ENCODE measurements at places on chromosomes 16 and 17.

- DNase-seq, result no peak
These were observed 1013.8 kb upstream of the EEF2KMT start for GRCh38 chr16:6111390-6111789.

DNA sequence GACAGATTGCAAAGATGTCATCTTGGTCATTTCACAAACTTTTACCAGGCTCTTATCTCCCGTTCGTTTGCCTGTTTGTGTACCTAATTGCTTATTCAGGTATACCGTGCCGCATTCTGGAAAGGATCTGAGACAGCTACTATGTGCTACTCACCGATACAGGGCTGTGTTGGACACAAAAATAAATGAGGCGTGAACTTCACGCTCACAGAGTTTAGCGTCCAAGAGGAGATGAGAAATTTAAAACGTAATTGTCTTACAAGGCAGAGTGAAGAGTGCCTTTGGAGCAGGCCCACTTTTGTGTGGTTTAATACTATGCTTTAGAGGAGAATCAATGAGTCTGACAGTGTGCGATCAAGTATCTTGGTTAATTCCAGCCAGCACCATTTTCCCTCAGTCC is 26.7 kb downstream of the MAF start:
- no peak for DNase-seq

DNA sequence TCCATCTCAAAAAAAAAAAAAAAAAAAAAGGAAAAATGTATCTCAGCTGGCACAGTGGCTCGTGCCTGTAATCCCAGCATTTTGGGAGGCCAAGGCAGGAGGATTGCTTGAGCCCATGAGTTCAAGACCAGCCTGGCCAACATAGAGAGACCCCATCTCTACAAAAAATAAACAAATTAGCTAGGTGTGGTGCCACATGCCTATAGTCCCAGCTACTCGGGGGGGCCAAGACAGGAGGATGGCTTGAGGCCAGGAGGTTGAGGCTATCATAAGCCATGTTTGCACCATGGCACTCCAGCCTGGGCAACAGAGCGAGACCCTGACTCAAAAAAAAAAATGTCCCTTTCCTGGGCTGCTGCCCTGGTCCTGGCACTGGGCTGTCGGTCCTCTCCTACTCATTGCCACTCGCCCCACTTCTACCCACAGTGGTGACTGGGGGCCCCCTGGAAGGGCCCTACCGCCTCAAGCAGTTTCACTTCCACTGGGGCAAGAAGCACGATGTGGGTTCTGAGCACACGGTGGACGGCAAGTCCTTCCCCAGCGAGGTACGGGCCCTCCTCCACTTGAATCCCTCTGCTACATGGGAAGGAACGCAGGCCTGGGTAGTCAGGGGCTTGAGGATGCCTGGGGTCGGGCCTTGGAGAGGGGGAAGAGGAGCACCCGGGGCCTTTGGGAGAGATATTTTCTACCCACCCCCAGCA is 6.1 kb downstream of the CA7 start:
- DNase-seq, result no peak

DNA sequence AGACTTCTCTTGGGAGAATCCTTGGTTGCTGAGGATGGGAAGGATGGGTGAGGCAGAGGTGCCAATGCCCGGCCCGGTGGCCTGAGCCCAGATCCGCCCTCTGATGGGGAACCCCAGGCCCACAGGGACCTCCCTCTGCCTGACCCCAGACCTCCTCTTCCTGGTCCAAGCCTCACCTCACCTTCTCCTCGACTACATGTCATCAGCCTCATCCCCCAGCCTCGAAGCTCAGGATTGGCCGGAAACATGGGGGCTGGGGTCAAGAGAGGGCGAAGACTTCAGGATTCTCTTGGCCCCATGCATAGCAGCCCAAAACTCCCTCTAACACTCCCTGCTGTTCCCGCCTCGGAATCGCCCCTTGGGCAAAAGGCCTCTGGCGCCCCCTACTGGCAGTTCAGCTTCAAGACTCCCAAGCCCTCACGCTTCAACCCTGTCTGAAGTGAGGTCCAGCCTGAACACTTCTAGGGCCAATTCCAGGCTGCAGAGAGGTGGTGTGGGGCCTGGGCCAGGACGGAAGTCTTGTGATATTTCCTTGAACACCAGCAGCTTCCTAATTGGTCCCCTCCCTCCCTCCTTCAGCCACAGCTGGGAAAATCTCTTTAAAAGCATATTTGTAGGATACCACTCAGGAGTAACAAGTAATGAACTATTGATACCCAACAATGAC is 47.2 kb downstream of the ARHGAP27 start:
- DNase-seq, result peak; percentile 84

- DNase-seq, result no peak
These were observed 93.3 kb downstream of the HELZ start for GRCh38 chr17:67151717-67152116.

- no peak for DNase-seq
These were observed 591 bp downstream of the DHX38 start for GRCh38 chr16:72094266-72094610.

DNA sequence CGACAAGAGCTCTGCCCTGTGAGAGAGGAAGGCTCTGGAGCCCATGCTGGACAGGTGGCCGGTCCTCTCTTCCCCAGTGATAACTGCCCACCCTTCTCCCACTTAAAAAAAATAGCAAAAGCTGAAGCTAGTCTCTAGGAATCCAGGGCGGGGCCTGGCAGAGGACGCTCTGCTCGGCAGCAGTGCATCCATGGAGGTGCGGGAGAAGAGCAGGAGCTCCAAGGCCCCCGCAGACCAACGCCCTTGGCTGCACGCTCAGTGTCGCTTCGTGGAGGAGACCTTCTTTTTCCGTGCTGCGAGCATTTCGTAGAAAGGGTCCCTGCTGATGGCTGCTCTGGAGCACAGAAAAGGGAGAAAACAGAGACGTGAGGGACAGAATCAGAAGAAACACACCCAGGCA is 98.6 kb upstream of the DNAH17 start:
- no peak for DNase-seq

DNA sequence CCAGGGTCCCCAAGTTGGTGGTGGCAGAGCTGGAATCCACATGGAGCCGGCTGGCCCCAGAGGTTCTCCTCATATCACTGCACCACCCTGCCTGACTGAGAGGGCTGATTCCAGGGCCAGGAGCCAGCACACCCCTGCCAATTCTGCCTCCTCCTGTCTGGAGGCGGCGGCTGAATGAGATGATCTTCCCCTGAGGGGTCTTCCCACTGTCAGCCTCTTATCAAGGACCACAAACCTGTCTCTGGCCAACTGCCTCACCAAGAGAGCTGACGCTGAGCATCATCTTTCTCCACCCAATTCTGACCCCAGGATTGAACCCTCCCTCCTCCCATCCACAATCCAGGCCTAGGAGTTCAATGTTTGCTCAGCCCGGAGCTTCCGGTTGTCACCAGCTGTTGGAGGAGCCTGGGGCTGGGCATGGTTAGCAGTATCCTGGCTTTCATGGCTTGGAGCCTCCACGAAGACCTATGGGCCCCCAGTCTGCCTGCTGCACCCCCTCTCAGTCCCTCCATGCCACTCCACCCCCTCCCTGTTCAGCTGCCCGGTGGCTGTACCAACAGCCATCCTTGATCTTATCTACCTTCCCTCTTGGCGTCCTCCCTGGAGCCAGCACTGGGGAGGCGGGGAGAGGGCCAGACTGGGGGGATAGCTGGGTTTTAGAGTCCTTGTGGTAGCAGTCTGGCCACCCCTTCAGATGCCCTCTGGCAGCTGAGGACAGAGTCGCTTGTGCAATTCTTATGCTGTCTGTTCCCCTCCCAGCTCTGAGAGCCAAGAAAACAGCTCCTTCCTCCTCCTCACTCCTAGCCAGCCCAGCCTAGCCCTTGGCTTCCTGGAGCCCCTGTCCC is 25.6 kb downstream of the ABCC3 start:
- DNase-seq, result no peak

- no peak for DNase-seq
These were observed 6.1 kb downstream of the MVP start for GRCh38 chr16:29826342-29826695.

DNA sequence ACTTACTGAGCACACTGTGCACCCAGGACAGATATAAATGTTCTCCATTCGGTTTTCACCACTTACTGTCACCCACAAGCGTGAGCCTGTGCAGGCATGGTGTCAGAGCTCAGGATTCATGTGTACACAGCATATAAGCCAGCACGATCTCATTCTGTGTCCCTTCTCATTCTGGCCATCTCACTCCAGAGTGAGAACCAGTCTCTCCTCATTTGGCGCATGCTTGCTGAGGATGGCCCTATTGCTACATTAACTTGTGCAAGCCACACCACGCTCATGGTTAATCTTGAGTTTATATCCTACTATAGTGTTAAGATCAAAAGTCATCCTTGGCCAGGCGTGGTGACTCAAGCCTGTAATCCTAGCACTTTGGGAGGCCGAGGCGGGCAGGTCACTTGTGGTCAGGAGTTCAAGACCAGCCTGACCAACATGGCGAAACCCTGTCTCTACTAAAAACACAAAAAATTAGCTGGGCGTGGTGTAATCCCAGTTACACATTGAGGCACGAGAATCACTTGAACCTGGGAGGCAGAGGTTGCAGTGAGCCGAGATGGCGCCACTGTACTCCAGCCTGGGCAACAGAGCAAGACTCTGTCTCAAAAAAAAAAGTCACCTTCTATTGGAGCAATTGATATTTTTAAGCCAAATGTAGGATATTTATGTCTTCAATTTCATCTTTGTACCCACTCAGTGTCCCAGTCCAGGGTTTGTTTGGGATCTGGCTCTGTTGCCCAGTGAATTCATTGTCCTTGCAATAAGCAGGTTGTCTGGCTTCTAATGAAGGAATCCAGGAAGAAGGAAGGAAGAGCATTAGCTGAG is 20.9 kb downstream of the SOCS1 start:
- DNase-seq, result no peak

GRCh38 chr17:75059369-75060345 is 12.6 kb downstream of the KCTD2 start:
- DNase-seq, result no peak

DNA sequence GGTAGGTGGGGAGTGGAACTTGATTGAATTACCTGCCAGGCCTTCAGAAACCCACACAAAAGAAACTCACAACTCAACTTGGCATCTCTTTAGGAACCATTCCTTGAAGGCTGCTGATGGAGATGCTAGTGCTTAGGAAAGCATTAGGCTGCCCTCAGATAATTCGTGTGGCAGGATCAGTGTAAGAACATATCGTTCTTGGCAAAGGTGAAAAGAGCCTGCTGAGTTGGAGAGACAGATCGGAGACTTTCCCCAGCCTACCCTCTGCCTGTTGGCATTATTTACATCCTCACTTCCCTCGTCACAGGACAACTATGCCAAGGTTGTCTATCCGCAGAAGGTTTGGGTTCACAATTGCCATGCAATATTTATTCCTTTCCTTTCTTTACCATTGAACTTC is 120.0 kb upstream of the HS3ST3A1 start:
- no peak for DNase-seq

- DNase-seq, result no peak
These were observed 171.6 kb downstream of the ZNF18 start for GRCh38 chr17:11825572-11826209.

DNA sequence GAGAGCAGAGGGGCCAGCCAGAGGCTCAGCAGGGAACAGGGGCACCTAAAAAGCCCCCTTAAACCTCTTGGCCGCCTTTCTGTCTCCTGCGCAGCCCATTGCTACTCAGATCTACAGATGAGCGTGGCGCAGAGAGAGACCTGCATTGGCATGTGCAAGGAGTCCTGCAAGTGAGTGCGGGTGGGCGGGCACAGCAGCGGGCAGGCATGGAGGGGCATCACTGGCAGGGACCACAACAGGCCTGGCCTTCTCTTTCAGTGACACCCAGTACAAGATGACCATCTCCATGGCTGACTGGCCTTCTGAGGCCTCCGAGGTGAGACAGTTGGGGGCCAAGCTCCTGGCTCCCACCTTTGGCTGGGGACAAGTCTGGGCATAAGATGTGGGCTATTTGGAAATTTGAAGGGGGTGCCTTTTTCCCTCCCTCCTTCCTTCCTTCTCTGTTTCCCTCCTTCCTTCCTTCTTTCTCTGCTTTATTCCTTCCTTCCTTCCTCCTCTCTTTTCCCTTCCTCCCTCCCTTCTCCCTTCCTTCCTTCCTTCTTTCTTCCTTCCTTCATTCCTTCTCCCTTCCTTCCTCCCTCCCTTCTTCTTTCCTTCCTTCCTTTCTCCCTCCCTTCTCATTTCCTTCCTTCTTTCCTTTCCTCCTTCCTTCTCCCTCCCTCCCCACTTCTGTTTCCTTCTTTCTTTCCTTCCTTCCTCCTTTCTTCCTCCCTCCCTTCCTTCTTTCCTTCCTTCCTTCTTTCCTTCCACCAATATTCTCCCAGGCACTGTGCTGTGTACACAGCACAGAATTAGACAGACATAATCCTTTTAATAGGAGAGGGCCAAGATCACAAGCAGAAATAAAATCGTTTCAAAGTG is 75.2 kb downstream of the SCNN1B start:
- no peak for DNase-seq

- DNase-seq, result no peak
These were observed 264.4 kb upstream of the MON1B start for GRCh38 chr16:76926595-76926994.

- DNase-seq, result peak; percentile 80
These were observed 500 bp downstream of the COX6A2 start for GRCh38 chr16:31427441-31428278.

- no peak for DNase-seq
These were observed 13.8 kb upstream of the TCF25 start for GRCh38 chr16:89859615-89860007.

GRCh38 chr16:85595812-85596502 is 17.2 kb upstream of the GSE1 start:
- DNase-seq, result no peak

GRCh38 chr16:24511792-24512191 is 27.6 kb upstream of the RBBP6 start:
- no peak for DNase-seq

- DNase-seq, result no peak
These were observed 12.9 kb downstream of the ITGAX start for GRCh38 chr16:31367853-31368252.

- DNase-seq, result no peak
These were observed 3.4 kb upstream of the SEC14L5 start for GRCh38 chr16:4954714-4955113.

DNA sequence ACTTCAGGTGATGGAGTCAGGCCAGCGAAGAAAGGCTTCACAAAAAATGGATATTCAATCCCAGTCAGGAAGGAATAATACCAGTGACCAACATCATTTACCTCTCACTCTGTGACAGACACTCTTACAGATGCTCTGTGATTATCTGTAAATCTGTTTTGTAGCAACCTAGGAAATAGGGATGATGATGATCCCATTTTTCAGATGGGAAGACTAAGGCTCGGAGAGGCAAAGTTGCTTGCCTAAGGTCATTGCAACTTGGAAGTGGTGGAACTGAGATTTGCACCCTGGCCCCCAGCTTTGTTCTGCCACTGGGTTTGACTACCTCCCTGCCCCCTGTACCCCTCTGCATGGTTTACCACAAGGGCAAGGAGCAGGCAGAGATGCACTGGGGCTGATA is 14.1 kb upstream of the WSCD1 start:
- no peak for DNase-seq

GRCh38 chr16:11006656-11007055 is 62.3 kb downstream of the CLEC16A start:
- DNase-seq, result no peak

- DNase-seq, result no peak
These were observed 46.5 kb downstream of the MAPT start for GRCh38 chr17:45940826-45941225.

GRCh38 chr16:30110661-30111060 is 2.7 kb downstream of the GDPD3 start:
- DNase-seq, result no peak

All from retina (tissue), 1 donor.